Mononuclear cell (primary cell): ENCODE measurements at places on chromosomes 4 and X. TPM values are rescaled to one million over a fixed set of nuclear protein-coding genes. Genes with fewer than 3 reads are reported as not detected.

The SPANXA2 gene
- total RNA-seq, result not detected

The PPARGC1A gene
- total RNA-seq, result 0.52 TPM

The SH3D19 gene
- total RNA-seq, result not detected

The NXF3 gene
- 0.73 TPM for total RNA-seq

The TLR1 gene
- total RNA-seq, result 71.5 TPM

The DDX53 gene
- total RNA-seq, result not detected

The ANK2 gene
- total RNA-seq, result 0.94 TPM
